ENCODE measurements at places on chromosomes 3 and 15. TPM values are rescaled to one million over a fixed set of nuclear protein-coding genes. Genes with fewer than 3 reads are reported as not detected.

DNA sequence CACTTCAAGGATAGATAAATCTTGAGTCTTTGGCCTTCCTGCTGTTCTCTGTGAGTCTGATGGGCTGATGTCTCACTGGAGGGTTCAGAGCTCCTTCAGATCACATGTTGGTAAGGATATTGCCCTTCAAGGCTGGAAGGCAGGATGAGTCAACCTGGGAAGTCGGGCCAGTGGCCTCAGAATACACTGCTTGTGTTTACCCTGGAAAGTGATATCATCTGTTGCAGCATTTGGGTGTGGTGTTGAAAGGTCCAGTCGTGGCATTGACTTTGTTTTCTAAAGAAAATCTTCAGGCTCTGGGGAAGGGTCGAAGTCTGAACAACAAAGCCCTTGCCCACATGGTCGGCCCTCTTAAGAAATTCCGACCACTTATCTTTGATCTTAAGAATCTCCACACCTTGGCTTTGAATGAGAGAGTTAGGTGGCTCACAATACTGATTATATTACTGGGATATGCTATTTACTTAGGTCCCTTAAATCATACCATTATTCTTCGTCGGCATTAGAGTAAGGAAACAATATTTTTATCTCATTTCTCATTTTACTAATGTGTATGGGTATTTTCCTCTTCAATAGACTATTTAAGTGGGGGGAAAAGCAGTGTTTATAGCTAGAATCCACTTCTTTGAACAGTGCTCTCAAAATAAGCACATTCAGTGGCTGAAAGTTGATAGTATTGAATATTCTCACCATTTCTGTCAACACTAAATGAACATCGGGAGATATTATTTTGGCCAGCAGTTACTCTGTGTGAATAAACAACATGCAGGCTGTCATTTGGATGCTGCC is 303.9 kb upstream of the RASGRP1 start:
- H3K27ac ChIP-seq = no peak overlapping the region
- H3K27me3 ChIP-seq = no peaks in the 10 kb centered on the region
- no peaks in the 10 kb centered on the region for H3K4me1 ChIP-seq
- DNase-seq = no peak

The SLC9C1 gene
- total RNA-seq = not detected

GRCh38 chr3:111336511-111336910 is 205.5 kb upstream of the CD96 start:
- no peak for DNase-seq
- H3K27me3 ChIP-seq = no peaks in the 10 kb centered on the region
- no peak overlapping the region for H3K27ac ChIP-seq

GRCh38 chr3:16075647-16076046 is 98.8 kb upstream of the GALNT15 start:
- H3K27me3 ChIP-seq = no peaks in the 10 kb centered on the region
- H3K4me3 ChIP-seq = no peak overlapping the region
- DNase-seq = no peak
- no peak overlapping the region for H3K27ac ChIP-seq
- no peaks in the 10 kb centered on the region for H3K4me1 ChIP-seq

DNA sequence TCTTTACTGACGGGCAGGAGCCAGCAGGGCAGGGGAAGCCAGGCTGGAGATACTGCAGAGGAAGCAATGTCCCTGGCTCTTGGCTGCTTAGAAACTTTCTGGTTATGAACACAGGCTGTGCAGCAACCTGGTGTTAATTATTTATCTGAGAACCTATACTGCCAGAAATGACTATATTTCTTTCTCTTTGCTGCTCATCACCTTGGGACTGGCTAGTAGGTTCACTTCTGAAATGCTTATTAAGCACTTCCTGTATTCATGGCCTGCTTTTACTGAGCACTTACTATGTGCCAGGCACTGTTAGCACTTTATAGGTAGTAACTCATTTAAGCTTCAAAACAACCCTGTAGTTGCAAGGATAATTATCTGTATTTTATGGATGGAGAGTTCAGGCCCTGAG is 57.6 kb downstream of the RAB11A start:
- no peaks in the 10 kb centered on the region for H3K4me1 ChIP-seq
- no peaks in the 10 kb centered on the region for H3K36me3 ChIP-seq
- no peak for DNase-seq

- no peak overlapping the region for H3K4me3 ChIP-seq
- no peak for DNase-seq
- no peak overlapping the region for H3K27ac ChIP-seq
- H3K27me3 ChIP-seq = no peaks in the 10 kb centered on the region
Observed at GRCh38 chr3:35638251-35638979, 910 bp upstream of the ARPP21 start.

The CIB1 gene
- 59.0 TPM for total RNA-seq

GRCh38 chr3:66255865-66256264 is 35.1 kb downstream of the SLC25A26 start:
- DNase-seq = no peak
- no peak overlapping the region for H3K27ac ChIP-seq
- H3K36me3 ChIP-seq = no peaks in the 10 kb centered on the region
- H3K27me3 ChIP-seq = no peaks in the 10 kb centered on the region

GRCh38 chr3:61561374-61562041 is at the start of gene PTPRG:
TSS of gene PTPRG (plus strand) at chr3:61561571. CDS start at chr3:61562288, 717 bp downstream.
- peak within 1 kb of the TSS; percentile 57 for H3K4me3 ChIP-seq
- peak; percentile 90 for DNase-seq
- peaks cover 26% of the 10 kb centered on the region for H3K4me1 ChIP-seq
- peak within 1 kb of the TSS; percentile 94 for H3K27ac ChIP-seq

The PLA2G4D gene
- total RNA-seq = not detected

DNA sequence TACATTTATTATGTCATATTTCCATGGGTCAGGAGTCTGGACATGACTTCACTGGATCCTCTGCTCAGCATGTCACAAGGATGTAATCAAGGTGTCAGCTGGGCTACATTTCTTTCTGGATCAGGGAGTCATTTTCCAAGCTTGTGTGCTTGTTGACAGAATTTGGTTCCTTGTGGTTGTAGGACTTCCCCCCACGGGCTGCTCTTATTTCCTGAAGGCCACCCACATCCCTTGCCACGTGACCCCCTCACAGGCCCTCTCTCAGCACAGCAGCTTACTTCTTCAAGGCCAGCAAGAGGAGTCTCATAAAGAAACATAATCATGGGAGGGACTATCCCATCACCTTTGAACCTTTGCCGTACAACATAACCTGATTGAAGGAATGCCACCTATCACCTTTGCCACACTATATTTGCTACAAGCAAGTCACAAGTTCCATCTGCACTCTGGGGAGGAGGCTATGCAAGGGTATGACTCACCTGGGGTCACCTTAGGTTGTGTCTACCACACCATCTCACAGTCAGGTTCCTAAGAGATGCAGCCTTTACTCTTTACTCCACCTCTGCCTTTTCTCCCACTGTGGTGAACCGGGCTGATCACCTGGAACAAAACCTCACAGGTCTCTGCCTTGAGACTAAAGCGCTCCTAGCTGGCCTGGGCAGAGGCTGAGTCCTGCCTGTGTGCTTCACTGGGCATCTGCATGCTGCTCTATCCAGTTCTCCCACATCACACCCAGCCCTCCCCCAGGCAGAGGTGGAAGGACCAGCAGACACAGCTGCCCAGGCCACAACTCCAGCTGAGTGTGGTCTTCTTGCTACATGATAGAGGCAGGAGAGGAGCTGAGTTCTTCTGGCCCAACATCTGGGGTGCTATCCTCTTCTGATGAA is 13.5 kb downstream of the RAB6B start:
- H3K4me1 ChIP-seq = no peaks in the 10 kb centered on the region
- no peak for DNase-seq
- H3K36me3 ChIP-seq = no peaks in the 10 kb centered on the region
- H3K27ac ChIP-seq = no peak overlapping the region
- no peaks in the 10 kb centered on the region for H3K27me3 ChIP-seq
- no peak overlapping the region for H3K4me3 ChIP-seq

The ECE2 gene
- total RNA-seq = 18.8 TPM

The LYSMD2 gene
- total RNA-seq = 8.0 TPM

The TMC3 gene
- total RNA-seq = 0.33 TPM

- H3K4me1 ChIP-seq = peaks cover 4% of the 10 kb centered on the region
- no peak for DNase-seq
- no peak overlapping the region for H3K27ac ChIP-seq
Observed at GRCh38 chr15:67248011-67248505, 6.4 kb downstream of the AAGAB start.

DNA sequence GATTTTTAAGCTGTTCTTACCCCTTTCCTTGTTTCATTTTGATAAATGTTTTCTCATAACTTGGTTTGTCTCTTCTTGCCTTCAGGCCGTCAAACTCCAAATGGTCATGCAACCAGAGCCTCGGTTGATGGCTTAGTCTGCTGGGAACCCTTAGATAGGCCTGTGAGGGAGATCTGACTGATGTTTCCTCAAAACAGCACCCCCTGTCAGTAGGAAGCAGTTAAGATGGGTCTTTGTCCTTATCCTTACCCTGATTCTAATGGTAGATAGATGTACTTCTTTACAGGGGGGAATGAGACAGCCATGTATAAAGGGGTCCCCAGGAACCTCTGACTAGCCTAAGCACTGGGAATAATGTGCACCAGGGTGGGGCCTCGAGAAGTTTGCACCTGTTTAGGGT is 16.3 kb upstream of the OR5H1 start:
- no peak overlapping the region for H3K27ac ChIP-seq
- no peaks in the 10 kb centered on the region for H3K4me1 ChIP-seq
- no peaks in the 10 kb centered on the region for H3K36me3 ChIP-seq
- no peaks in the 10 kb centered on the region for H3K27me3 ChIP-seq
- H3K4me3 ChIP-seq = no peak overlapping the region

The CCDC9B gene
- 17.1 TPM for total RNA-seq

- H3K4me1 ChIP-seq = peaks cover 19% of the 10 kb centered on the region
- no peaks in the 10 kb centered on the region for H3K27me3 ChIP-seq
- no peaks in the 10 kb centered on the region for H3K36me3 ChIP-seq
- no peak for DNase-seq
- no peak overlapping the region for H3K27ac ChIP-seq
Observed at GRCh38 chr3:156670077-156670476, 4.3 kb upstream of the TIPARP start.

The SQOR gene
- 41.8 TPM for total RNA-seq

DNA sequence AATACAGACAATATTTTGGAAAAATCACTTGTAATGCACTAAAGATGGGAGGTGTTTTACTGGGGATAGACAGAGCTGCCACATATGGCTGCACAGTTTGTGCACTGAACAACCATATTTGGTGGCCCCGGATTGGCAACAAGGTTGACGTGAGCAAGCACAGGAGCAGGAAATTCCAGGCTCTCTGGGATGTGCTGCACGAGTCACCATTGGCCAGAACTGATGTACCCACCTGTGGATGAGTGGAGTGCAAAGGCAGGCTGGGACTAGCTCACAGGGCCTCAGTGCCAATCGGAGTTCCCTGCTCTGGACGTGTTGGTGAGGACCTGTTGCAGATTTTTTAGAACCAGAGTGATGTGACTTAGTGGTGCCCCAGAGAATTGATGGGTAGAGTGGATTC is 42.0 kb upstream of the SCAANT1 start:
- H3K36me3 ChIP-seq = no peaks in the 10 kb centered on the region
- H3K27ac ChIP-seq = no peak overlapping the region
- H3K4me3 ChIP-seq = no peak overlapping the region
- no peak for DNase-seq

The CTXN2 gene
- total RNA-seq = not detected

GRCh38 chr3:100910986-100911385 is 82.2 kb downstream of the ABI3BP start:
- no peak for DNase-seq
- no peaks in the 10 kb centered on the region for H3K27me3 ChIP-seq
- H3K4me3 ChIP-seq = no peak overlapping the region
- no peaks in the 10 kb centered on the region for H3K4me1 ChIP-seq
- H3K36me3 ChIP-seq = no peaks in the 10 kb centered on the region

The RLBP1 gene
- total RNA-seq = not detected

GRCh38 chr3:169285057-169286033 is 378.2 kb downstream of the MECOM start:
- DNase-seq = no peak
- no peaks in the 10 kb centered on the region for H3K27me3 ChIP-seq
- H3K4me3 ChIP-seq = no peak overlapping the region
- no peaks in the 10 kb centered on the region for H3K36me3 ChIP-seq
- H3K4me1 ChIP-seq = peaks cover 76% of the 10 kb centered on the region

DNA sequence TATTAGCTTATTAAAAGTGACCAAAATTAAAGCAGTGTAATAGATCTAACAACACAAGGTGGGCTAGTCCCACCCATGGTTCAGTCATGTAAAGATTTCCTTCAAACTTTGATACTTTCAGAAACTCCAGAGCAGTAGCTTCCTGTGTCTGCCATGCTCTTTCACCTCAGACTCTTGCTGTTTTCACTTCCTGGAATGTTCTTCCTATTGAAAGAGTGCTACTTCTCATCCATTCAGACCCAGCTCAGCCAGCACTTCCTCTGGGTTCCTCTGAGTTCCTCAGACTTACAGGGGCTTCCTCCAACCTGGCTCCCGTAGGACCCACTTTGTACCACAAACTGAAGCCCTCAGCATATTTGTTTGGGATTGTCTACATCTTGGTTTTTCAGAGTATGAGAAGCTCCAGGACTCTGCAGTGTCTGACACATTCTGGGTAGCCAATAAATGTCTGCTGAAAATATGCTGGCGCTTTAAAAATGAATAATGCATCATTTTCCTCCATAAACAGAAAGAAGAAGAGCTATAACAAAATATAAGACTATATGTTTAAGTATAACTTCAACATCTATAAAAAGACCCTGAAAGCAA is 18.0 kb downstream of the NCEH1 start:
- no peaks in the 10 kb centered on the region for H3K36me3 ChIP-seq
- H3K4me3 ChIP-seq = no peak overlapping the region
- DNase-seq = no peak
- peaks cover 46% of the 10 kb centered on the region for H3K4me1 ChIP-seq
- no peak overlapping the region for H3K27ac ChIP-seq

DNA sequence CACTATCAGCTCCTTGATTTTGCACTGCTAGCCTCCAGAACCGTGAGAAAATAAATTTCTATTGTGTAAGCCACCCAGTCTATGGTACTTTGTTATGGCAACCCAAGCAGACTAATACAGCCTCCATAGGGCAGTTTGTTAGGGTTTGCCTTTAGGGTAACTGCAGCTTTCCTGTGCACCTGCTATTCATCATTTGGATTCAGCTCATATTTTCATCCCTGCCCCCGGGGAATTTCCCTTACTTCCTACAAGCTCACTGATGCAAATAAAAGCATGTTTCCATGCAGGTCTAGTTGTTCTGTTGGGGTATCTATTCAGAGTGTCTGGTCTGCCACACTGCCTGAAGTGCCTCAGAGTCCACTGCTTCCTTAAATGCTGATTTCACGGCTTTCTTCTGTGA is 48.6 kb upstream of the ATOSA start:
- peaks cover 21% of the 10 kb centered on the region for H3K4me1 ChIP-seq
- DNase-seq = no peak
- H3K36me3 ChIP-seq = no peaks in the 10 kb centered on the region
- no peaks in the 10 kb centered on the region for H3K27me3 ChIP-seq
- H3K27ac ChIP-seq = no peak overlapping the region
- no peak overlapping the region for H3K4me3 ChIP-seq

The GOLGA8R gene
- total RNA-seq = 6.2 TPM

DNA sequence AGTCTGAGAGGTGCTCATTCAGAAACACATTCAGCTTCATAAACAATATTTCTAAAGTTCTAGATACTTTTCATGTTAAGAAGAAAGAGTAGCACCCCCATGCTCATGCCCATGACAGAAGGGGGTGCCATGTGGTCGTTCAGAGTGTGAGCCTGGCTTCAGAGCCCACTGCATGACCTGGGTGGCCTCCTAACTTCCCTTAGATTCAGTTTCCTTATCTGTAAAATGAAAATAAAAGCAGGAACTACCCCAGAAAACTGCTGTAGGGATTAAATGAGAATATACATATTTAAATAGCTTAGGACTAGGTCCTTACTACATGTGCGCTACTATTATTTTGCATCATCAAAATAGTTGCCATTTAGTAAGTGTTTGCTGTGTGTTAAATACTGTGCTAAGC is 69.2 kb downstream of the ABHD5 start:
- H3K27ac ChIP-seq = no peak overlapping the region
- no peaks in the 10 kb centered on the region for H3K36me3 ChIP-seq
- DNase-seq = no peak
- no peak overlapping the region for H3K4me3 ChIP-seq
- no peaks in the 10 kb centered on the region for H3K27me3 ChIP-seq
- H3K4me1 ChIP-seq = no peaks in the 10 kb centered on the region

All from body of pancreas (tissue), 4 donors.